Endothelial cell of umbilical vein (primary cell): ENCODE measurements at places on chromosomes 13 and 19. TPM values are rescaled to one million over a fixed set of nuclear protein-coding genes. Genes with fewer than 3 reads are reported as not detected.
A peak's percentile ranks its signal among the peaks of the same experiment; 100 is the strongest.

Gene ZSCAN4
- not detected in 2 replicates for polyA plus RNA-seq

Gene SLC25A41
- polyA plus RNA-seq = 0.06 and 0.21 TPM in 2 replicates

DNA sequence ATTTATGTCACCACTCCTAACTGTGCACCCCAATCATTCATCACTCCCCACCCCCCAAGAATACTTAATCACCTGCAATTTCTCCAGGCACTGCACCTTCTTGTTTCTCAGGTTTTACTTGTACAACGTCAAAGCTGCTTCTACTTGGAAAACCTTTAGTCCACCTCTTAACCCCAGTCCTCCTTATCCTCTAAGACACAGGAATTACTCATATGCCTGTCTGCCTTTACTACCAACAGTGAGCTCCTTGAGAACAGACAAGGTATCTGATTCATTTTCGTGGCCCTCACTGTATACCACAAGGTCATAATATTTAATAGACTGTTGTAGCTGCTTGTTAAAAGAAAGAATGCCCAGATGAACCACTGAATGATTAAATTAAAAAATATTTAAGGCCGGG, 21.0 kb upstream of the NDFIP2 start:
- peaks cover 9% of the 10 kb centered on the region for H3K4me1 ChIP-seq
- H3K36me3 ChIP-seq = no peaks in the 10 kb centered on the region
- no peaks in the 10 kb centered on the region for H3K27me3 ChIP-seq
- H3K27ac ChIP-seq = no peak overlapping the region
- no peak for DNase-seq
- no peak overlapping the region for H3K4me3 ChIP-seq

DNA sequence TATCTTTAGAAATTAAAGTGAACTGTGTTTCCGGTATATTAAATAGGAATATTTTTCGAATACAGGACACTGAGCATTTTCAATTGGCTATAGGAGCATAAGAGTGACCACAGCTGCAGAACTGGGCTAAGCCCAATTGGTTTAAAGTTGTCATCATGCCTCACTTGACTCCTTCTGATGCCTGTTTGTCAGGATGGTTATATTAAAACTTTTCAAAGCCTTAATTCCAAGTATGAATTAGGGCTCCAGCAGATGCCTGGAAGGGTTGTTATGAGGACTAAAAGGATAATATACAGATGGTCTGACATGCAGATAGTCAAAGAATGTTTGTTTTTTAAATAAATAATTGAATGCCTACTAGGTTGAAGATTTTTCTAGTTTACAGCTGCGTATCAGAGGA, 100.0 kb downstream of the LMO7 start:
- H3K27me3 ChIP-seq = no peaks in the 10 kb centered on the region
- H3K27ac ChIP-seq = no peak overlapping the region
- no peak overlapping the region for H3K4me3 ChIP-seq
- no peaks in the 10 kb centered on the region for H3K36me3 ChIP-seq

- peak overlapping the region; percentile 13 for H3K27ac ChIP-seq
- peaks cover 38% of the 10 kb centered on the region for H3K4me1 ChIP-seq
- H3K27me3 ChIP-seq = no peaks in the 10 kb centered on the region
Measured at GRCh38 chr13:46668302-46668720, 115.3 kb downstream of the LRCH1 start.
